PC-3 (cell line): ENCODE measurements at places on chromosomes 5 and 9. TPM values are rescaled to one million over a fixed set of nuclear protein-coding genes. Genes with fewer than 3 reads are reported as not detected.

Gene PCDHB16
- 0.46 TPM in 1 of 2 replicates, not detected in the other for total RNA-seq

Gene CCNG1
- 60.9 and 70.0 TPM in 2 replicates for total RNA-seq

DNA sequence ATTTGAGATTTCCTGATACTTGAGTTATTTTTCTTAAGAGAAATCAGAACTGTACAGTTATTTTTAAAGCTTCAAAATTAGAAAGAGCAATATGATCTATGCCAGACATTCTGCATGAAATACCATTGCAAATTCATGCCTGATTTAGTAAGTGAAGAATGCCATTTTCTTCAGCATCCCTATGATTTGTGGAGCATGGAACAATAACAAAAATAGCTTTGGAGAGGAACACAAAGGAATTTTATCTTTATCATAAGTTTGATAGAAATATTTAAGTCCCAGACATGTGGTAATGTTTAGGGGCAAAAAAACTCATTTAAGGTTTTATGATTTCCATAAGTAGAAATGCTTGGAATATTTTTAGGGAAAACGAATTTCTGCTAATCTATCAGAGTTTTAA lies 1863.4 kb downstream of the EFNA5 start:
- no peak for DNase-seq

Gene ANGPTL2
- total RNA-seq = 0.07 and 0.75 TPM in 2 replicates

GRCh38 chr9:120107138-120107537 lies 472.8 kb downstream of the CDK5RAP2 start:
- no peak for DNase-seq
